Bone marrow (tissue), 2 donors: ENCODE measurements at places on chromosomes 1 and 21.

DNA sequence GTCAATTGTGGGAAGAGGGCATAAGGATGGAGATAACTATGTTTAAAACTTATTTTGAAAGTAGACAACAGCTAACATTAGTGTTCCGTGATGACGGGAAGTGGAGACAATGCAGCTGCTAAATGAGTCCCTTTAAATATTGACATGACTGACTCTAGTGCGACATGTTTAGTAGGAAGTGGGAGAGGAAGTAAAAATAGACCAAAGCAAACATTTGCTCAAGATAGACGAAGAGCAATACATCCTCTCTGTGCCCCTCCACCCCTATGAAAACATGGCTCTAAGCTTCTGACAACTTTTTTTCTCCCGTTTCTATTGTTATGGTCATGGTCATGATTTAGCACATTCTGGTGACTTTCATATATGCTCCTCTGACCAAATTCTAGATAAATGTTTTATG, 60.0 kb upstream of the HMCN1 start:
- no peak for DNase-seq

DNA sequence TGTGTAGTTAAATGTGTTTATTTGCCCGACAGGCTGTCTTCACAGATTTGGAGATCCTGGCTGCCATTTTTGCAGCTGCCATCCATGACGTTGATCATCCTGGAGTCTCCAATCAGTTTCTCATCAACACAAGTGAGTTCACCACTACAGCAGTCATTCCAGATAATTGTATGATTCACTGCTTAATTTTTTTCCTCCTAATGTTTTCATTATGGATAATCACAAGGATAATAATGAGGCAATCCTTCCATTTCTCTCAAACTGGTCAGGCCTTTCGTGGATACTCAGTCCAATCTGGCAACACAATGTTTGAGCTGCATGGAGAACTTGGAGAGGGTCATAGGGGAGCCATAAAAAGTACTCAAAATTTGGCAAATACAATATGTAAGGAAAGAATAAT, 168.3 kb upstream of the SGIP1 start:
- no peak for DNase-seq

DNA sequence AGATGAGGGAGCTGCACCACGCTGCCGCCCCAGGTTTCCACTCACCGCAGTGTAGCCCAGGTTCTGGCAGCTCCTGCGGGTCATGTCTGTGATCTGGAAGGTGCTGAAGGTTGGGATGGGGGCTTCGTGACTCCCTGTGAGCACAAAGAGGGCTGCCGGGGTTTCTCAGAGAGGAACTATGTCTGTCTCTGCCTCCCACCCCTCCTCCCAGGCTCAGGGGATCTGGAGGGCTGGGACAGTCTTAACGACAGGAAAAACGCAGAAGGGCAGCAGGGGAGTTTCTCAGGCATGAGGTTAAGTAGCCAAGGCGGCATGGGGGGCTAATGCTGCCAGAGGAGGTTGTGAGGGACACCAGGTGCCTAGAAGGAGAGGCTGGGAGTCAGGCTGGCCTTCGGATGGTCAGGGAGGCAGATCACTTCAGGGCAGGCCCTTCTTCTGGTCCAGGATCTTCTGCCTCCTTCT, 656 bp downstream of the SH2D2A start:
- no peak for DNase-seq

DNA sequence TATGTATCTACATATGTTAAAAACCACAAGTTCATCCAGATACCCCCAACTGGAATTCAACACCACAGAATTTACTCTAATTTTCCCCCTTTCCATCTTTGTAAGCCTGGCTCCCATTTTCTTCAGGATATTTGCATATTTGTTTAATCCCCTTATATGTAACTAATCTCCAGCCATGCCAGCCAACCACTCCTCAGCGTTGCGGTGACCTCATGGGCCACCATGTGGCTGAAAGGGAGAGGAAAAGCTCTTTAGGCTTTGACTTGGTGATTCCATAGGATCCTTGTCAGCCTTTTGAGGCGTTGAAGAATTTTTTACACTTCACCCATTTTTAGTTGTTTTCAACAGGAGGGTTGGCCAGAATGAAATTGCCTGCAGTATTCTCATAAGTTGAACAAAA, 10.0 kb downstream of the CLDN19 start:
- no peak for DNase-seq

DNA sequence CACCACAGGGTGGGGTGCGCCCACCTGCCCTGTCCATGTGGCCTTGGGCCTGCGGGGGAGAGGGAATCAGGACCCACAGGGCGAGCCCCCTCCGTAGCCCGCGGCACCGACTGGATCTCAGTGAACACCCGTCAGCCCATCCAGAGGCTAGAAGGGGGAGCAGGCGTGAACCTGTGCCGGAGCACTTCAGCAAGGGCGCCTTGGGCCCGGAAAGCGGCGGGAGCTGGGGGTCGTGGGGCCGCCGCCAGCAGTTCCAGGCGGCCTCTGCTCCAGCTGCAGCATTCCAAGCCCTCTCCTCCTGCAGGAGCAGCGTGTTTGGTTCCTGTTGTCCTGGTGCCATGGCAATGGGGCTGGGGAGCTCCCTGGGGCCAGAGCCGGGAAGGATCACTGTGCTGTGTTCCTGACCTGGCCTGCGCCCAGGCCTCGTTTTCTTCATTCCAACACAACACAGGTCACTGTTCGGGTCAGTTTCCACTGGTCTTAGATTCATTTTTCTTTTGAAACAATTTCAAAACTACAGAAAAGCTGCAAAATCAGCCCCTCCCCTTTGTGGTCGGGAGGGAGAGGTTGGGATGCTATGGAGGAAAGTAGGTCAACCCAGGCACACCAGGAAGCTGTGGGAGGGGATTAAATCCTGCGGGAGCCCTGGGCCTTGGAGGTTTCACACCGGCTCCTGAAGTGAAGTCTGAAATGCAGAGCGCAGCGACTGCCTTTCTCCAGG, 18.8 kb downstream of the SLX9 start:
- no peak for DNase-seq

DNA sequence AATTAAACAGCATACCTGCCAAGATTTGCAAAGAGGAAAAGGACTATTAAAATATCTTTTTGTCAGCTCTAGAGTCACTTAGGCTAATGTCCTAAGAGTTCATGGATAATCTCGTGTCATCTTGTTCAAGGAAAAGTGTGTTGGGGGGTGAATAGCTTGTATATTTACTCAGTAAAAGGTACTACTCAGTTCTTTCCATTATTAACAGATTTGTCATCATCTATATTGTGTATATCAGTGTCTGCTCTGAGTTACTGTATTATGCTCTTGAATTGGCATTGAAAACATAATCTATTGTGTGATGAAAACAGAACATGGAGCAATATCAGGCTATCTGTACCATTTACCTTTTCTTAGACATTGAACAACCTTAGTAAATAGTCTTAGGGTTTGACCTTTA, 41.9 kb downstream of the SMG7 start:
- no peak for DNase-seq

DNA sequence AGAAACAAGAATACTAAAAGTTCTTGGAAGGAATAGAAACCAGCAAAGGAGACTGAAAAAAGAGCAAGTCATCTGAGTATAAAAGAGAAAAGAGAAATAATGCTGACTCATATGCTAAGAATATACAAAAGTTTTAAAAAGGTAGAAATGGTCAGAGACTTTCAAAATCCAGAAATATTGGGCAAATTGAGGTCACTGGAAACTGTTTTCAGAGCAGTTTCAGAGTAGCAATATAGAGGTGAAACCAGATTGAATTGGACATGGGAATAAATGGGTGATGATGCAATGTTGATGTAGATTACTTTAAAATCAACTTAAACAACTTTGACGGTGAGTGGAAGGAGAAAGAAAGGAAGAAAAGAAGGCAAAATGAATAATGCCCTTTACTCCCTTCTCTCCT, 1.8 kb upstream of the RPS6KC1 start:
- DNase-seq, result no peak

DNA sequence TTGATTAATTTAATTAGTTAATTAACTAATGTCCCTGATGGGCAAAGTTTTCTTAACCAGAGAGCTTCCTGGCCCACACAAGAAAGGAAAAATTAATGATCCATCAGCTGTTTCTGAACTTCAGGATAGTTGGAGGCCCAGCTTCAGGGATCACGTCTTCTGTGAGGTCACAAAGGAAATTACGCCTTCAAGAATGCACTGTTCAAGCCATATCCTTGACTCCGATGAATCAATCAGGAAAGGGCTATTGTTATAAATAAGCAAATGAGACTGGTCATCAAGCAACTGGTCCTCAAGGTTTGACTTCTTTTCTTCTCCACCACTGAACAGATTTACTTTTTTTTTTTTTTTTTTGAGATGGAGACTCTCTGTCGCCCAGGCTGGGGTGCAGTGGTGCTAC, 40.6 kb downstream of the TCP10L start:
- DNase-seq, result no peak

DNA sequence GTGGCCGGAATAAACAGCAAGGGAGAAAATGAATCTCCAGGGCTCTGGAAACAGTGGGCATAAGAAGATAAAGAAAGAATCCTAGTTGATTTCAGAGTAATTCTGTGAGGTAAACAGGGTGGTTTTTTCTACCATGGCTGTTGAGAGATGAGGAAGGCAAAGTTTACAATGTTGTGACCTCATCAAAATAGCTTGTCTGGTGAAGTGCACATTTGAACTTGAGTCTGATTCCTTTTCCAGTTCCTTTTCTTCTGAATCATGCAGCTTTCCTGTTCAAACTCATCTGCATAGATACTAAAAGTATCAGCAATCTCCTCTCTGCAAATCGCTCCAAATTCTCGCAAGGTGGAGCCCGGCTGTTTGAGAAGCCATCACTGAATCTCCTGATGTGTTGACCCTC, 161.7 kb downstream of the PLPP3 start:
- no peak for DNase-seq

DNA sequence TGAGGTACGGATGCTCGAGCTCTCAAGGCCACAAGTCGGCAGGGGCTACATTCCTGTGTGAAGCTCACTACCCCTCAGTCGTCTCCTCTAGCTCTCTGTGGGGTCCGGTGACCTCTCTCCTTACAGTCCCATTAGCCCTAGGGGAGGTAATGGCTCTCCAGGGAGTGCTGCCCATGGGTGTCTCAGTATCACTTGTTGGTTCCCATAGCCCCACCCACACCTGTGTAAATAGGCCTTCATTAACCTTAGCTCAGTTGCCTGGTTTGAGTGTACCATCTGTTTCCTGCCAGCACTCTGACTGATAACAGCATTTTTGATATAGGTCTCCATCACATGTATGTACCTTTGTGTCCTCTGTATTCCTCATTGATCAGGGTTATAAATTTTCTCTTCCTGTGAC, 133.2 kb upstream of the KCNJ15 start:
- no peak for DNase-seq

GRCh38 chr1:111507411-111508201, 4.2 kb upstream of the ADORA3 start:
- DNase-seq, result peak; percentile 99

DNA sequence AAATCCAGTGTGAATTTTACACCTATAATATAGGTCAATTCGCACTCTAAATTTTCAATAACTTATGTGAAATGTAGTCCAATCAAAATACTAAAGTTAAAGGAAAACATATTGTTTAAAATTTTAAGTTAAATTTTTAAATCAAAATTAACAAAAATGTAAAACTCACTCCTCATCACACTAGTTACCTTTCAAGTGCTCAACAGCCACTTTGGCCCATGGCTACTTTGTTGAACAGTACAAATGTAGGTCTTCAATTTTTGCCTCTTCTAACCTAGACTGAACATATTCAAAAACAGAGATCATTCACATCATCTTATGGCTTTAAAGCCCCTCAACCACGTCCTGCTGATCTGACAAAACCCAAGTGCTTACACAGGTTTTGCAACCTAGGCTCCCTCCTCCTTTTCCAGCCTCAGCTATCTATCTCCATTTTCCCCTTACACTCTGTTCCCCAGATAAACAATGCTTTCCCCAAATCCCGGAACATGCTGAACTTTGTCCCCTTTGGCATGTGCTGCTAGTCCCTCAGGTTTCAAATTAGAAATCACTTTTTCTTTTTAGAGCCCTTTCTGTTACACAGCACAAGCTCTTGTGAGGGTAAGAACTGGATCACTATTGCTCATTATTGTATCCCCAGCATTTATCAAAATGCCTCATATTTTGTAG, 110.6 kb downstream of the AKT3 start:
- no peak for DNase-seq

- no peak for DNase-seq
These were observed 29.2 kb upstream of the HHAT start for GRCh38 chr1:210299501-210299900.

GRCh38 chr21:15496911-15497310, 232.9 kb upstream of the USP25 start:
- no peak for DNase-seq

DNA sequence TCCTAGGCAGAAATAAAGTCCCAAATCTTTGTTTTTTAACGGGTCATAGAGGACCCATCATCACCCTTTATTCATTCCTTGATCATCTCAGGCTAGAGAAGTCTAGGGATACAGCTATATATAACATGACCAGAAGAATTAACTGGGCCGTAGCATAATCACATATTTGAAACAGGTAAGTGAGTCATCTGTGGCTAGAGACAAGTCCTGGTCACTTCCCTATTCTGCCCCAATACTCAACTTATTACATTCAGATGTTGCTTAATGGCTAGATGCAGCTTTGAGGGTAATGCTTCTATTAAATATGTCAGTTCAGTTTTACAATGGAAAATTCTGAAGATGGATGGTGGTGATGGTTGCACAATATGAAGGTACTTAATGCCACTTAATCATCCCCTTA, 47.0 kb downstream of the EXO1 start:
- no peak for DNase-seq

DNA sequence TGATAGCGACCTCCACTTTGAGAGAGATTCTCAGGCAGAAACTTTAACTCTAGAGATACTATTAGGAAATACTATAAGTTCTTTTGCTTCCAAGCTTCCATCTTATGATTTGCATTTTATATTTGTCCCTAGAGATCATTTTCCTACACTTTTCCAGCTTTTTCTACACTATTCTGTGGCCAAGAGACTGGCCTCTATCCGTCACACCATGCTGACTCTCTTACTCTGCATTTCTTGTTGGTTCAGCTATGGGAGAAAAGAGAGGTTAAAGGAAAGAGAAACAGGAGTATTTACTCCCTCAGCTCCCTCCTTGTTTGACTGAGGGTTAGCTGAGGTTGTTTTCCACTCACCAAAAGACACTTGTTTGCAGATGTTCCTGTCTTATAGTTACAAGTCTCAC, 665.6 kb upstream of the CXADR start:
- DNase-seq, result no peak

- no peak for DNase-seq
These were observed 47.1 kb downstream of the PRDM15 start for GRCh38 chr21:41831866-41832595.

GRCh38 chr21:36566644-36567043, 86.7 kb upstream of the CLDN14 start:
- DNase-seq, result no peak

GRCh38 chr1:54653036-54653435, 11.4 kb downstream of the MROH7 start:
- no peak for DNase-seq

GRCh38 chr1:226980565-226981385, 40.7 kb downstream of the COQ8A start:
- DNase-seq, result no peak
